NB4 (cell line): ENCODE measurements at places on chromosomes 11 and 22.

DNA sequence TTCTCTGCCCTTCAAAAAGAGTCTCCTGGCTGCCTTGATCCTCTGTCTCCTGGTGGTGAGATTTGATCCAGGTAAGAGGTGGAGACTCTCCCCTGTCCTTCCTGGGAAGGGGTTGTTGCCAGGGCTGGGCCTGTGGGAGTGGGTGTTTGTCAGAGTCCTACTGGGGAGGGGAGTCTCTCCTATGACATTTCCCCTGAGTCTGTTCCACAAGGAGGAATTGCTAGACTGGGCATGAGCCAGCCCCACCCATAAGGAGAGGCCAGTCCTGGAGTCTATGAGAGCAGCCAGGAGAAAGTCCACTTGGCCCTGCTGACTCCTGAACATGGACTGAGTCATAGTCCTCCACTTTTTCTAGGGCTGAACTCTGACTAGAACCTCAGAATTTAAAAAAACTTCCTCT lies 7.4 kb downstream of the PEX26 start:
- DNase-seq = no peak

DNA sequence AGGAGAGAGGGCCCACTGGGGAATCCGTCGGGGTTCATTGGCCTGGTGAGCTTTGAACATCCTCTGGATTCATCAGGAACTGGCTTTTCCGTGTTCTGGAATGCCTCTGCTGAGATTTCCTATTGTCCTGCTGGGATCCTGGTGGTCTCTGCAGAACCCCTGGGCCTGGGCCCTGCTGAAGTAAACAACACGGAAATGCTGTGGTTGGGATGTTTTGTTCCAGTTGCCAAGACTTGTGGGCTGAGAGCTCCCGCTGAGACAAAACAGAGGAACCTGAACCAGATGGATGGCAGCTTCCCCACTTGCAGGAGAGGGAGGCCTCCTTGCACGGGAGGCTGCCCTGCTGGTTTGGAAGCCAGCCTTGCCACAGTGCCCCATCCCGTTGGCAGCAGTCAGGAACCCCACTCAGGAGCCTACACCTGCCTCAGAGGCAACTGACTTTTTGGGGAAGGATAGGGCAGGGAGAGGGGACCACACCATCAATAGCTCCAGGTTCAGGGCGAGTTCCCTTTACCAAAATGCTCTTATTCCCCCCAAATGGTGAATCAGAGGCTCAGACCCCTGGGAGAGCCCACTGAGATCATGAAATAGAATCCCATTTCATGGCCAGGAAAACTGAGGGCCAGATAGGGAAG lies 60.7 kb downstream of the LRRC32 start:
- no peak for DNase-seq

DNA sequence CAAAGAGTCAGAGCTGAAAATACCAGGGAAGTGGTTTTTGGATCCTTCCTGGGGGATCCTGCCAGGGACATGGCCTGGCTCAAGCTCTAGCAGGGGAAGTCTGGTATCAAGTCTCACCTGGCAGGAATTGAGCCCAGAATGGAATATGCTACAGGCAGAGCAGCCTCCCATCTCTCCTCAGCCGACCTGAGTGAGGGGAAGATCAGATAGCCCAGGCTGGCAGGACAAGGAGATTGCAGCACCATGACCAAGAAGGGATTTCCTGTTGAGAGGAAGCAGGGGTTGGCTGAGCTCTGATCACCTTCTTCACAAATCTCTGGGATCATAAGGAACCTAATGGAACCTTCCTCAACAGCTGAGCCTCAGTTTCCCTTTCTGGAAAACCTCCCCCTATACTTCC lies 13.0 kb downstream of the OAF start:
- DNase-seq = peak; percentile 61

GRCh38 chr11:92253945-92254344 lies 29.3 kb downstream of the FAT3 start:
- peak; percentile 30 for DNase-seq

GRCh38 chr11:60939855-60940254 lies 12.1 kb downstream of the SLC15A3 start:
- no peak for DNase-seq

GRCh38 chr11:9459667-9460321 lies 1.0 kb upstream of the ZNF143 start:
- DNase-seq = peak; percentile 69

DNA sequence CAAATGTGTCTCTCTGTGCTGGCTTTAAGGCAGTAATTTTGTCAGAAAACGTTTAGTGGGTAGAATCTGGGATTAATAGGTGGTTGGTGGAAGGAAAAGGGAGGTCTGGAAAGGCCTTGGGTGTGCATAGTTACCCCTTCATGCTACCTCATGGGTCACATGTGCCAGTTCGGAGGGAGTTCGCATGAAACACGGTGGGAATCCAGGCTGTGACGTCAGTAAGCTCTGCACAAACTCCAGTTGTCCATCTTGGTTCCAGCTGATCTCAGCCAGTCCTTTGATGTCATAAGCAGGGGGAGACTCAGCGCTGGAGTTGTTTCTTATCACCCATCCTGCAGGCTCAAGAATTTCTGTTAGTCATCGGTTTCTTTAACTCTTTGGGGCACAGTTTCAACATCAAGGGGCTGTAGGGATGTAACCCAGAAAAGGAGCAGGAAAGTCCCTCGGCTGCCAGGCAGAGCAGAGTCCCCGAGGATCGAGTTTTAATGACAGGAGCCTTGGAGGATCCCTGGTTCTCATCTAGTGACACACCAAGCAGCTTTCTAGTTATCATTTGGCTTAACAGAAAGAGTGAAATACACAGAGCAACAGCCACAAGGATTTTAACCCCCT lies 28.9 kb downstream of the MOV10L1 start:
- DNase-seq = peak; percentile 63

DNA sequence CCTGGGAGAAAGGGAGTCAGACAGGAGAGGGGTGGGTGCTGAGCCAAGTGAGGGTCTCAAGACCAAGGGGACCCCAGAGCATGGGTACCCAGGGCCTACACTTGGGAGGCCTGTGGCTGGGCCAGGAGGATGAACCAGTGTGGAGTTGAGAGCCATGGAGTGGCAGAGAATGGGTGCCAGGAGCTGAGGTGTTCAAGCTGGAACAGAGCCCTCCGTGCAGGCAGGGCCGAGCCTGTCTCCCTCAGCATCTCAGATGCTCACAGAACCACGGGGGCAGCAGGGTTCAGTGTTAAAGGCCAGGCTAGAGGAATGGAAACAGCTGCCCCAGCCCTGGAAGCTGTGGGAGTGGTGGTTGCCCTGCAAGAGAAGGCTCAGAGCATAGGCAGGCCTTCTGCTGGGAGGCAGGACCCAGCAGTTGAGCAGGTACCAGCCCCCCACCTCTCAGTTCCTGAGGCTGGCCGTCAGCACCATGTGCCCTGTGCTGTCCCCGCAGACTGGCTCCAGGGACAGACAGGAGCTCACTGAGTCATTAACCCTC lies 32.3 kb downstream of the RSPH14 start:
- DNase-seq = no peak

GRCh38 chr22:49964136-49965090 lies 3.8 kb downstream of the PIM3 start:
- DNase-seq = no peak

DNA sequence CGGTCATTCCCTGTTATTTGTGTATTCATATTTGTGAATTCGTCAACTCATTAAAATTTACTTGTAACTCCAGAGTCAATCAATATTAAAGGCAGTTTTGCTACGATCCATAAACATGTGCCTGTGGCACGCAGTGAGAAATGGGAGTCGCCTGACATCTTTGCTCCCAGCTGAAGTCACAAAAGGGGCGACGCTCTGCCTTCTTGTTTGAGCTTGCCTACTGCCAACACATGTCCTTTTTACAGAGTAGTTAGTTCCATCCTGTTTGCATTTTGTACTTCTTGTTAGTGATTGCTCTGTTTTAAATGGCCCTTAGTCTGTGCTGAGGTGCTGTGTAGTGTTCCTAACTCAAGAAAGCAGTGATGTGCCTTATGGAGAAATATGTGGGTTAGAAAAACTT lies 305.3 kb downstream of the ETS1 start:
- DNase-seq = no peak

DNA sequence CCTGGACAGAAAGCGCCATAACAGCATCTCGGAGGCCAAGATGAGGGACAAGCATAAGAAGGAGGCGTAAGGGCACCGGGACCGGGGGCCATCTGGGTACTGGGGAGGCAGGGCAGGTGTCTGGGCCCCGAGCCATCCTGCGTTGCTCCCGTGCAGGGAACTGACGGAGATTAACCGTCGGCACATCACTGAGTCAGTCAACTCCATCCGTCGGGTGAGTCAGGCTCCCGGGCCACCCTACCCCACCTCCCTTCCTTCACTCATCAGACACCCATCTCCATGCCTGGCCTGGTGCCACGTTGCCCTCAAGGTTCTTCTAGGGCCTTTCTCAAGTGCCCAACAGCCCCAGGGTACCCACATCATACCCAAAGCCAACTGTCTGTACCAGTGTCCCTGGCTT lies 15.0 kb downstream of the PLCB3 start:
- no peak for DNase-seq

DNA sequence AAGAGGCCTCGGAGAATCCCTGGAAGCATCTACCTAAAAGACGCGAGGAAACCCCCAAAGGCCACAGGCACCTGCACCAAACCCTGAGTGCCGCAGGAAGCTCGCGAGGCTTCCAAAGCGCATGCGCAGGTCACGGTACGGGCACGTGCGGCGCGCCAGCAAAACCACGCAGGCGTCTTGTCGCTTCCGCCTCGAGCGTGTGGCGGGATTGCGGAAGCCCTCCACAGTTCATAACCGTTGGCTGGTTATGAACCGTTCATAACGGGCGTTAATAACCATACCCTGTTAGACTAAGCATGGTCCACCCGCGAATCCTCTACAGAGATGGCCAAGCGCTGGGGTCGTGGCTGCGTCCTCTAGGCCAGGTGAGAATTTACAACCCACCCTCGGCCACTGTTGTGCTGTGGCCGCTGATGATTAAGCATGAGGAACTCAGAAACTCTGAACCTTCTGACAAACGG lies 46.4 kb downstream of the MORC2 start:
- peak; percentile 91 for DNase-seq

DNA sequence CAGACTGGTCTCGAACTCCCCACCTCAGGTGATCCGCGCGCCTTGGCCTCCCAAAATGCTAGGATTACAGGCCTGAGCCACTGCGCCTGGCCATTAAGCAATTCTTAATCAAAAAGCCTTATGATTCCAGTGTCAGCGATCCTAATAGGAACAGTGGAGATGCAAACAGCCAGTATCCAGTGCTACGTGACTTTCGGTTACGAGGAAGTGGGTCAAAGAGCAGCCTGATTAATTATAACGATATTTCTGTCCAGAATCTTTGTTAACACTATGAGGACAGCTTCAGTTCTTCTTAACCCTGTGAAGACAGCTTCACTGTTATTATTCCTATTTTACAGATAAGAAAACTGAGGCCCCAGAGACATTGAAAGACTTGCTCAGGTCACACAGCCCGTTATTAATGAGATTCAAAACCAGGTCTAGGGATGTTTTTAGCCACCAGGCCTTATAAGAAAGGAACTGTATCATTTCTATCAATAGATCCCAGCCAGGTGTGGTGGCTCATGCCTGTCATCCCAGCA lies 17.3 kb upstream of the HMOX1 start:
- DNase-seq = no peak

DNA sequence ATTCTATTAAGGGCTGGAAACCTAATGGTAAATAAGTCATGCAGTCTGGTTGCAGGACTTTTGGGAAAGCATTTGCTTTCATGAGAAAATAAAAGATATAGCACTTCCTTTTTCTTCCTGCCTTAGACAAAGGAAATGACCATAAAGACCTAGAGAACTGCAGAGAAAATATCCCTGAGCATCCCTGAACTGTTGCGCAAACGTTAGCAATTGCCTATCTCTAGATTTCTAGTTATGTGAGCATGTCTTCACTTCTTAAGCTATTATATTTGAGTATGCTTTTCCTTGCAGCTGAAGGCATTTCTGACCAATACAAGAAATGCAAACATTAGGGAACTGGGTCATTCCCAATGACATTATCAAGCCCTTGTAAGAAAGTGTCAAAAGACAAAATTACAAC lies 110.6 kb downstream of the KIF18A start:
- peak; percentile 10 for DNase-seq
